ENCODE measurements at places on chromosomes 6 and 20.
A peak's percentile ranks its signal among the peaks of the same experiment; 100 is the strongest.

GRCh38 chr6:7891078-7891872 is 19.3 kb downstream of the TXNDC5 start:
- no peak for DNase-seq

DNA sequence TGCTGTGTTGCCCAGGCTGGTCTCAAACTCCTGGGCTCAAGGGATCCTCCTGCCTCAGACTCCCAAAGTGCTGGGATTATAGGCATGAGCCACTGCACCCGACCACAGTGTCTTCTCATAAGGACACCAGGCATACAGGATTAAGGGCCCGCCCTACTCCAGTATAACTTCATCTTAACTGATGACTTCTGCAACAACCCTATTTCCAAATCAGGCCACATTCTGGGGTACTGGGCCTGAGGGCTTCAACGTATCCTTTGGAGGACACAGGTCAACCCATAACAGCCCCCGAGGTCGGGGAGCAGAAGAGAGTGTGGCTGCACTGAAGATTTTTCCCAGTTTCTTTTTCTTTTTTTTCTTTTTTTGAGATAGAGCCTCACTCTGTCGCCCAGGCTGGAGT is 39.7 kb downstream of the SUN5 start:
- no peak for DNase-seq

- no peak for DNase-seq
Measured at GRCh38 chr20:58106143-58106750, 122.2 kb downstream of the ANKRD60 start.

DNA sequence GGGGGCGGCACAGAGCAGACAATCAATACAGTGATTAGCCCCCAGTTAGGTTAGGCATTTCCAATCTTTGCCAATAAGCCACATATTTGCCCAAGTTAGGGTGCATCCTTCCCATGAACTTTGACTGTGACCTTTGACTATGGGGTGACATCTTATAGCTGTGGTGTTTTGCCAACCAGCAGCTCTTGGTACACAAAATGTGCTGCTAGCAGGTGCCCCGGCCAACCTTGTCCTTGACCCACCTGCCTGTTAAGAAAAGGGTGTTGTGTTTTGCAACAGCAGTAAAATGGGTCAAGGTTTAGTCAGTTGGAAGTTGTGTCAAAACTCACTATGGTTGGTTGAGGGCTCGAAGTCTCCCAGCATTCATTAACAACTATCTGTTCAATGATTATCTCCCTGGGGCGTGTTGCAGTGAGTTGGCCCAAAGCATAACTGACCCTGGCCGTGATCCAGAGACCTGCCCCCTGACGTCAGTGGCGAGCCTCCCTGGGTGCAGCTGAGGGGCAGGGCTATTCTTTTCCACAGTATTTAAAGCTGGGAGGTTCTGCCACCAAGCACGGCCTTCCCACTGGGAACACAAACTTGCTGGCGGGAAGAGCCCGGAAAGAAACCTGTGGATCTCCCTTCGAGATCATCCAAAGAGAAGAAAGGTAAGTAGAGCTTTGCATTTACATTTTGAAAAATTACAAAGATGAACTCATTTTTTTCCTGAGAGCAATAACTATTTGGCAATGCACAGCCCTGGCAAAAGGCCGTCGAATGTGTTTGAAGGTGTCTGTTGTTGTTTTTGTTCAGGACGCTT is at the start of gene PCK1:
Gene PCK1 (plus strand): TSS at position 557 of the 802 bp plus-strand sequence. CDS start 302 bp downstream, outside the sequence.
- peak; percentile 25 for DNase-seq

GRCh38 chr20:10558635-10559187 is 115.1 kb downstream of the JAG1 start:
- DNase-seq: no peak

- no peak for DNase-seq
Measured at GRCh38 chr6:87925373-87926060, 122.1 kb upstream of the SPACA1 start.

DNA sequence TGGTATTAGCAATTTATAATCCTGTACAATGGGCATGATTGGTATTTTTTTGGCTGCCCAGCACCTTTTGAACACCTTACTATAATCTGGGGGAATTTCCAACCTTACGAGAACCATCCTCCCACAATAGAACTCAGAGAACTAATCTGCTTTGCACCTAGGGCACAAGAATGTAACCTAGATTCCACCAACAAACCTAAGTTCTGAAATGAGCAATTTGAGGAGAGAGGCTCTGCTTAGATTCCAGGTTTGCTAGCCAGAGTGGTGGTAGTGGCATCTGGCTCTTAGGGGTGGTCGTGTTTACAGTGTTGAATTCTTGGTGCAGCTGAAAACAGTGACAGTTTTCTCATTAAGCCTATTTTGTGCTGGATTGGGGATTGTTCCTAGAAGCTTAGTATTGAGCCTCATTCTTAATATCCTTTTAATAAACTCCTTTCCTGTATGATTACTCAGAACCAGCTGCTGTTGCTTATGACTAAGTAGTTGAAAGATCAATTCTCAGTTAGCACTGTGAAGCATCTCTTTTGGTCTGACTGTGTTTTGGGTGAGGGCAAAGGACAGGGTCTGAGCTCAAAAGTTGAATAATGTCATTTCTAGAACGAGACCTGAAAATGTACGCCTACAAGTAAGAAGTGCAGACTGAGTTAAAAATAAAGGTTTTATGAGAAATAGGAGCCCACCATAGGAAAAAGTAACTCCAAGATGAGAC is 385.6 kb downstream of the CDKAL1 start:
- no peak for DNase-seq

DNA sequence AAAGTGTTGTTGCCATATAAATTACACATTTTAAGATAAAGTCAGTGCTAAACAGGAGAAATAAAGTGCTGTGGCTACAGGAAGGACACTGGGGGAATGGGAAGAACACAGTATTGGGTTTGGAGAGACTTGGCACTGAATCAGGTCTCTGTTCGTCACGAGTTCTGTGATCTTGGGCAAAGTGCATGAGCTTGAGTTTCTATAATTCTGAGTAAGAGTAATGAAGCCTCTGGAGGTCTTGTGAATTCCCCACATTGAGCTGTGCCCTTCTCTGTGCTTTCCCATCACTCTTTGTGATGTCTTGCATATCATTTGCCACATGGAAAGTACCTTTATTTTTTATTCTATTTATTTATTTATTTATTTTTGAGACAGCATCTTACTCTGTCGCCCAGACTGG is 16.8 kb upstream of the EEF1A1 start:
- no peak for DNase-seq

DNA sequence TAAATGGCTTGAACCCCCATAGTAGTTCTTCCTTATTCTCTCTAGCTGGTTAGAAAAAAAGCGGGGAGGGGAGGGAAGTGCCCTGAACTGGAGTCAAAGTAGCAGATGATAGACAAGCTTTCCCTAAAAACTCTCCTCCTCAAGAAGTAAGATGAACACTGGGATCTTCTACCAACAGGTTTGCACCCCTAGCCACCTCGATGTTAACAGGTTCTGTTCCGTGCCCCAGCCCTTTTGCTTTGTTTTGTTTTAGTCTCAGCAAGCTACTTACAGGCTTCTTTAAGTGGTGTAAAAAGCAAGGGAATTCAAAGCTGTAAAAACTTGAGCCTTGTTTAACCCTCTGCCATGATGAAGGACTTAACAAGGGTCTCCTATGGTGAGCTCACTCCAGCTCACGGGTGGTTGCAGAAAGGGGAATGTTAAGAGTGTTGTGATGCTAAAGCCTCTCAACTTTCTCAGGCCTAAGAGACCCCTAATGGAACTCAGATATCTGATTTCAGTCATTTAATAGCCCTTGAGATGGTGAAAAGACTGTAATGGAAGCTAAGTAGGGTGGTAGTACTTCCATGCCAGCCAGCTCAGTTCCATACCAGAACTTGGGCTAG is 106.0 kb downstream of the FOXO3 start:
- no peak for DNase-seq

GRCh38 chr6:123875784-123876183 is 72.1 kb downstream of the NKAIN2 start:
- no peak for DNase-seq

GRCh38 chr20:14820771-14821170 is 483.4 kb upstream of the FLRT3 start:
- DNase-seq: no peak
